ENCODE measurements at places on chromosomes 13 and 19.

GRCh38 chr19:7348587-7349230, at the start of gene ARHGEF18:
TSS of gene ARHGEF18 (plus strand) at chr19:7348937. CDS start at chr19:7362891, 13,954 bp downstream.
- peak; percentile 85 for DNase-seq

- DNase-seq: no peak
Observed at GRCh38 chr13:54633456-54633855, 1604.8 kb downstream of the OLFM4 start.

DNA sequence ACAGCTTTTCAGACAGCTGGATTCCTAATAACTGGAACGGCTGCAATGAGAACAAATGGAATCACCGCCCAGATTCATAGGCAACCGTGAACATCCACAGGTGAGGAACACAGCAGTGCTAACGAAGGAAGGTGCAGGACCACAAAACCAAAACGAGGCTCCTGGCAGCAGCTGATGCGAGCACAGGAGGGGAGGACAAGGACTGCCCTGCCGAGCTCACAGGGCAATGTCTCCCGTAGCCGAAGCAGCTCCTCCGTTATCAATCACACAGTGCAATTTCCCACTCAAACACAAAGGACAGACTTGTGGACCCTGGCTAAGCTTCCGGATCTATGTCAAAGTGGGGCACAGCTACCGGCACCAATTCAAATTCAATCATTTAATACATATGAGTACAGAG, 70.6 kb downstream of the STK24 start:
- no peak for DNase-seq

DNA sequence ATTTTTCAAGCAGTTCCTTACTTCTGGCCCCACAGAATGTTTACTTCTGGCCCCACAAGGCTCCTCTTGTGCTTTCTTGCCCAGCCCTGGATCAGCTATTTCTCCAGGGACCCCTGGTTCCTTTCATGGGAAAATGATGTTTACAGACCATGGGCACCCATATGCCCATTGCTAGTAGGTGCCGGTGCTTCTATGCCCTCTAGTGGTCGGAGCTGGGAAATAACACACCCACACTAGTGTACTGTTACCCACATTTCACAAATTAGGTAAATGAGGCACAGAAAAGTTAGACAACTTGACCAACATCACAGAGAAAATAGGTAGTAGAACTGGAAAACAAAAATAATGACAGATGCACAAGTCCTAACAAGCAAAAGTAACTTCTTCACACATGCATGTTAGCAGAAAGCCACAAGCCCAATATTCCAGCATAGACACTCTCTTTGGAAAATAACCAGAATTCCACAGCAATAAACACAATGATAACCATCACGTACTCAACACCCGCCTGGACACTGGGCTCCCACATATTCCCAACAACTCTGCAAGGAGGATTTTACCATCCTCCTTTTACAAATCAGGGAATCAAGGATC, 1.3 kb upstream of the CEACAM6 start:
- peak; percentile 68 for DNase-seq

DNA sequence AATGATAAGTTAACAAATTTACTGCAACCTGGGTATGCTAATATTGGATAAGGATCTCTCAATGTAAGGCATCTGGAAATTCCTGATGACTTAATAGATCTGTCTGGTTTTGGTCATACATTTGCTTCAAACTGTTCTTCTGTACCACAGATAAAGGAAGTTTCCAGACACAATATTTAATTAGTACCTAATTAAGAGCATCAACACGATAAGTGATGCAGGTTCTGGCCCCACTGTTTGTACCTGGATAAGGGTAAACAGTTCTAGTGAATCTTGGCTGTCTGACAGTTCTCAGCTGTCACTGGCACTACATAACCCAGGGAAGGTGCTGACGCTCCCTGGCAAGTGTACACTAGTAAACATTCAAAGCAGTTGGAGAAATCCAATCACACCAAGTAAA, 165.6 kb downstream of the MZT1 start:
- no peak for DNase-seq

All from suppressor macrophage treated with lipopolysaccharide for 1 hour (primary cell).